ENCODE measurements at places on chromosomes 2 and 18.

DNA sequence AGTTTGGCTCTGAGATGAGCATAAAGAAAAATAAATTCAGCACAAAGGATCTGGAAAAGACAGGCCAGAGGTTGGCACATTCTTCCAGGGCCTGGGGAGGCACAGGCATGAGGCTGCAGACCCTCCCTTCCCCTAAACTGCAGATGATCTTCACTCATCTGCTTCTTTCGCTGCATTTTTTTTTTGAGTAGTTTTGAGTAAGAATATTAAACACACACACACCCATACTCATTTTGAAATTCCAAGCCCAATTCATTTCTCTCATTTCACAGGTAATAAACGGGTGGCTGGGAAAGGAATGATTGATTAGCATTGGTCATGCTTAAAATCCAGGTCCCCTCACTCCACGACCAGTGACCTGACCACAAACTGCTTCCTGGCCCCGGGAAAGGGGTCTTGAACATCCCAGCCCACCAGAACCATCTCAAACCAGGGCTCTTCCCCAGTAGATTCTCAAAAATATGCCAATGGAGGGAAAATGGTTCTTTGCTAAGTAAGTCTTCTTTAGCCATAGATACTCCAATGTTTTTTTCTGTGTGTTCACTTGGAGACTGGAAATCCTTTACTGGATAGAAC lies 219.6 kb downstream of the ANAPC1 start:
- no peak for DNase-seq

- DNase-seq, result peak; percentile 50
These were observed 17.4 kb downstream of the CIDEA start for GRCh38 chr18:12271376-12272235.

GRCh38 chr2:169797601-169798000 lies 1.1 kb upstream of the SSB start:
- no peak for DNase-seq

DNA sequence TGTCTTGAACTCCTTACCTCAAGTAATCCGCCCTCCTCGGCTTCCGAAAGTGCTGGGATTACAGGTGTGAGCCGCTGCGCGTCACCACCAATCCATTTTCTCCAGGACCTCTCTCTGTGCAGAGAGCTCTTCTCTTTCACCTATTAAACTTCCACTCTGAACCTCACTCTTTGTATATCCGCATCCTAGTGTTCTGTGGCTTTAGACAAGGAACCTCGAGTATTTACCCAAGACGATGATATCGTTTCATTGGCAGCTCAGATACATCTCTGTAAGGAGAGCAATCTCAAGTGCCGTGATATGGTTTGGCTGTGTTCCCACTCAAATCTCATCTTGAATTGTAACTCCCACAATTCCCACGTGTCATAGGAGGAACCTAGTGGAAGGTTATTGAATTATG lies 15.1 kb upstream of the WDR33 start:
- no peak for DNase-seq

DNA sequence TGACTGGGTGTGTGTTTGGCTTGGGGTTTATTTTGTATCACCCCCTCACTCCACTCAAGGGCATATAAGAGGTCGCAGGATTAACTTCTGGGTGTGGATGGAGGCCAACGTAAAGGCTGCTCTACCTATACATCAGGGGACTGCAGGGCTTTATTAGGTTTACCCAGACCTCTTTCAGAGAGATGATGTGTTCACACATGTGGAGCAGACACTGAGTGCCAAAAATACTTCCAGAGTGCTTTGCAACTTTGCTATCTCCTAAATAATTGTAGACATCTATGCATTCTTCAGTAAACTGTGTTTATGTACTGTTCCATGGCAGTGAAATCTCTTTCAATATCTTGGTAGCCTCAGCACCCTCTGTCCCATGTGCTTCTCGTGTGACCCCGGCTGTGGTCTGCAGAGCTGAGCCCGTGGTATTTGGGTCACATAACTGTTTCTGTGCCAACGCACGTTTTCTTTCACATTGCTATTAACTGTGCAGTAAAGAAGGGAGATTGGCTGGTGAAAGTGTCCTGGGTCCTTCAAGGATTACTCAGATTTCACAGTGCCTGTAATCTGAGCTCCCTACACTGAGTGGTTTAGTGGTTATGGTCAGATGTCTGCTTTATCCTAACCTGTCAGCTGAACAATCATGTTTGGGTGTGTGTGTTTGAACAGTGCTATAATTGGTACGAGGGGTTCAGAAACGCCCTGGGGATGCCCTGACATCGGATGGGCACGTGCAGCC lies 208.1 kb downstream of the VAPA start:
- DNase-seq, result no peak

DNA sequence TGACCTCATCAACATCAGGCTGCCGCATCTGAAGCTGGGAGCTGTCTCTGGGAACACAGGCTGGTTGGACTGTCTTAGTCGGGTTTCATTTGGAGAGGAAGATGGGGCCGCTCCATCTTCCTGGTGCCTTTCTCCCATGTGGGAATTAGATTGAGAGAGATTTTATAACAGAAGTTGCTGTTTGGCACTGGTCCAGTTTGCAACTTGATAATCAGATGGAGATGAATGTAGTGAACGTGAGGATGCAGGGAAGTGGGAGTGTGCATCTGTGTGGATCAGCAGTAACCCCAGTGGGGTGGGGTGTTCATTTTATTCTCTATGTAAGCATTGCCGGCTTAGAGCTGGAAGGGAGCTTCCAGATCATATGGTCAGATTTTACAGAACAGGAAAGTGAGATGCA lies 250.9 kb downstream of the DCDC2C start:
- no peak for DNase-seq

DNA sequence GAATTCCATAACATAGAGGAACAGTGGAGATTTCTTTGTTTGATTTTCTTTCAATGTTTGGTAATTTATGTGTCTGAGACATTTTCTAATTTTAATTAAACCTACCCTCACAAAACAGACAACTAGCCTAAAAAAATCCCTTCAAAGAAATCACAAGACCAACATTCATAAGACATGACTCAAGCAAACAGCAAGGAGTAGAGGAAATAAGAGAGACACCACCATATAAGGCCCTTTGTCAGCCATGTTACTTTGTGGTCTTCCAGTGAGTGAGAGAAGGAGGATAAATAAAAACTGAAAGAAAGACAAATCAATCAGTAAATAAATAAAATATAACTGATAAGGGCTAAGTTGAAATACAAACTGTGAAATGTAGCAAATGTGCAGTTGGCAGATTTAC lies 830.8 kb upstream of the SLC39A10 start:
- no peak for DNase-seq

All from activated CD4-positive, alpha-beta T cell treated with anti-CD3 and anti-CD28 coated beads, Interleukin-2, amount 50 U/mL, for 1 hour (primary cell).